ENCODE measurements at places on chromosomes 7 and 10.

DNA sequence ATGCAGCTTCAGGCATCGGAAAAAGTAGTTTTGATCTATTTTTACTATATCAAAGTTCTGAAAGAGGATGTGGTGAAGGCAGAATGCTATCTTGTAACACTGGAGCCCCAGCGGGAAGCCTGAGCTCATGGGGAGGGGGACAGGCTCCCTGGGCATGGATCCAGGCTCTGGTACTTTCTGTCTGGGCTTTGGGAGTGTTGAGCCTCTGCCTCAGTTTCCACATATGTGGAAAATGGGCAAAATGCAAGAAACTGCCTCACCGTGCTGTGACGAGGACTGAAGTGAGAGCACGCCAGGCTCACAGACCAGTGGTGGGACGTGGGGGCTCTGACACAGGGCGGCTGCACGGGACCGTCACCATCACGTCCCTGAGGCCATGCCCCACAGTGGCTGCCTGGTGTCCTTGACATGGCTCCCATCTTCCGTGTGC is 182.9 kb upstream of the SHH start:
- DNase-seq: no peak

DNA sequence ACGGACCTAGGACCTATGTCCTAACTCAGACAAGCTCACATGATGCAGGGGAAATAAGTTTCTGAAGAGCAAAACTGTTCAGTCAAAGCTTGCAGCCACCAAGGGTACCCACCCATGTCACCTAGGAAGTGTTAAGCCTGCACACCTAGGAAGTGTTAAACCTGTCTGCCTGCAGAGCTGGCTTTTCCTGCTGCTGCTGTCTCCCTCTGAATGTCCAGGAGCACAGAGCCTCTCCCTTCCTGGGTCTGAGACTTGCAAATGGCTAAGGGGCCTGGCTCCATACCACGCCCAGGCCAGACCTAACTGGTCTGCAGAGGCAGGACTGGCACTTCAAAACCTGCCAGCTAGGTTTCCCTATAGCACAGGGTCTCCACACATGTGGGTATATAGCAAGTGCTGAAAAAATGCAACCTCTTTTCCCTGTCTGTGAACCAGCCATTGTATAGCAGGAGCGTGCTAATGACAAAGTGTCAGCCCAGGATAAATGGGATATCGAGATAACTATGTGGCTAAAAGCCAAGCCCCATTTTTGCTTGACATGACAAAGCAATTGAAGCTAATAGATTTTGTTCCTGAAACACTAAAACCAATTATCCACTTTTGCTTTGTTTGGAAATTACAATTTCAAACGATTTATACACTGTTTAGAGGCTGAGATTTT is 1.5 kb downstream of the GDF2 start:
- no peak for DNase-seq

- DNase-seq: peak; percentile 78
Measured at GRCh38 chr7:157010588-157011332, at the start of gene MNX1. MNX1 (minus strand) TSS chr7:157010663; CDS start chr7:157010350, 313 bp downstream.

DNA sequence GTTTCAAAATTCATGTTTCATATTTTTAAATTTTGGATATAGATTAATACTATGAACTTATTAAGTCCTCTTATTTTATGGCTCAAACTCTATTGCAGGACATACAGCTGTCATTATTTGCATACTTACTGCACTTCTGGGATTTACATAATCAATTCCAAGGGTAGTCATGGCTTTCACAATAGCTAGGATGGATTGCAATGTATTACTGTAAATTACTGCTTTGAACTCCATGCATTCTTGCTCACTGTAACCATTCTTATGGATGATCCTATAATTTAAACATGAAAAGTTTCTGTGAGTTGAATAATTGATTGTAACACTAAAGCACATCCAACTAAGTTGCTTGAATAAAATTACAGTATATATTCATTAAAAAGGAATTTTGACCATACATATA is 23.5 kb downstream of the GNAT3 start:
- DNase-seq: no peak

- DNase-seq: no peak
Measured at GRCh38 chr7:142568435-142569097, 180.7 kb upstream of the PRSS1 start.

DNA sequence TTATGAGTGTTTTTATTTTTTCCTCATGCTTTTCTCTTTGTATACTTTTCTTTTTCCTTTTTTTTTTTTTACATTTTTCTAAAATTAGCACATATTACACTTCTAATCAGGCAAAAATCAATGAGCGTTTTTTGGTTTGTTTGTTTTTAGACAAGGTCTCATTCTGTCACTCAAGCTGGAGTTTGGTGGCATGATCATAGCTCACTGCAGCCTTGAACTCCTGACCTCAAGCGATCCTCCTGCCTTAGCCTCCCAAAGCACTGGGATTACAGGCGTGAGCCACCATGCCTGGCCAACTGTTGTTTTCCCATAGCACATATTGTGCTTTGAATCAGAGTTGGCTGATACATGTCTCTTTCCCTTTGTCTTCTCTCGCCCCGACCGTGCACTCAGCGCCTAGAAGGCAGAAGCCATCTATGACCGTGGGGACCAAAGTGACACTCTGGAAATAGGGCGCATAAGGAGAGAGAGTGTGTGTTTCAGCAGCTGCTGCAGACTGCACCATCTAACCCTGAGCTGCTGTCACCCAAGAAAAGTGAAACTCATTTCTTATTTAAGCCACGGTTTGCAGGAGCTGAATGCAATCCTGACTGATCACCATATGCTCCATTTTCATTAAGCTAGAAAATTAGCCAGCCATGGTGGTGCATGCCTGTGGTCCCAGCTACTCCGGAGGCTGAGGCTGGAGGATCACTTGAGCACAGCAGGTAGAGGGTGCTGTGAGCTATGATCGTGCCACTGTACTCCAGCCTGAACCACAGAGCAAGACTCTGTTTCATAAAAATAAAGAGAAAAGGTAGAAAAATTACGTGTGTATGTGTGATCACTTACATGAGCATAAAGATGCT is 41.4 kb upstream of the GTF2I start:
- no peak for DNase-seq

GRCh38 chr10:103545771-103546281 is 52.3 kb downstream of the NEURL1 start:
- DNase-seq: no peak

DNA sequence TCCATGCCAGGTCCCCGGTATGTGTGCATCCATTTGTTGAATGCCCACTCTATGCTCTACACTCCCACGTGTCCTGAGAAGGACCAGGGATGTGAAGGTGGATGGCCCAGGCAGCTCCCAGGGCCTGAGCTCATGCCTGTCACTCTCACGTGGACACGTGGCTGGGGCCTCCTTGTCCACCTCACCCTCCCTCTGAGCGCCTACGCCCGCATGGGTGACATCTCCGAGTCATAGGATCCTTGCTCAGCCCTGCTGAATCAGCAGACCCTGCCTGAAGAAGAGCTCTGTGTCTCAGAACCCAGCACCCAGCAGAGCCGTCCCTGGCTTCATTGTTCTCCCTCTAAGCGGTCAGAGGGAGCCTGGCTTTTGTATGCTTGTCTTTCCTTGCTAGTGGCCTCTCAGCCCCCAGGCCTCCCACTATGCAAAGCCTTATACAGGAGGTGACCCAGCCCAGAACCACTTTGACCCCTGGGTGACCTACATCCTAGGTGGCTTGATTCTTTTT is 107.9 kb upstream of the PPIF start:
- no peak for DNase-seq

DNA sequence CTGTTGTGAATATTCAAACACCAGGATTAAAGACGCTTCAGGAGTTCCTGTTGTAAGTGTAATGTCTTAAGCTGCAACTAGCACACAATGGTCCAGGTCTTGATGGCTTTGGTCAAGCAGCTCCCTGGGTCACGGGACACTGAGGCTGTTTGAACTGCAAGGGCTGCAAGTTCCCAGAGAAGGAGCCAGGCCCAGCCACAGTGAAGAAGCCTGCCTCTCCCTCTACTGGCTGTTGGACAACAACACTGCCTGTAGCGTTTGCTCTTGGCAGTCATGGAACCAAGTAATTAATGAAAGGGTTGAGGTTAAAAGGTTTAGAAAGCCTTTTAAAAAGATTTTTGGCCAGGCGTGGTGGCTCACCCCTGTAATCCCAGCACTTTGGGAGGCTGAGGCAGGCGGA is 31.9 kb upstream of the GUSB start:
- DNase-seq: peak; percentile 45

GRCh38 chr7:95578299-95578855 is 17.9 kb downstream of the PDK4 start:
- no peak for DNase-seq

GRCh38 chr7:112159351-112159750 is 46.8 kb downstream of the DOCK4 start:
- no peak for DNase-seq

DNA sequence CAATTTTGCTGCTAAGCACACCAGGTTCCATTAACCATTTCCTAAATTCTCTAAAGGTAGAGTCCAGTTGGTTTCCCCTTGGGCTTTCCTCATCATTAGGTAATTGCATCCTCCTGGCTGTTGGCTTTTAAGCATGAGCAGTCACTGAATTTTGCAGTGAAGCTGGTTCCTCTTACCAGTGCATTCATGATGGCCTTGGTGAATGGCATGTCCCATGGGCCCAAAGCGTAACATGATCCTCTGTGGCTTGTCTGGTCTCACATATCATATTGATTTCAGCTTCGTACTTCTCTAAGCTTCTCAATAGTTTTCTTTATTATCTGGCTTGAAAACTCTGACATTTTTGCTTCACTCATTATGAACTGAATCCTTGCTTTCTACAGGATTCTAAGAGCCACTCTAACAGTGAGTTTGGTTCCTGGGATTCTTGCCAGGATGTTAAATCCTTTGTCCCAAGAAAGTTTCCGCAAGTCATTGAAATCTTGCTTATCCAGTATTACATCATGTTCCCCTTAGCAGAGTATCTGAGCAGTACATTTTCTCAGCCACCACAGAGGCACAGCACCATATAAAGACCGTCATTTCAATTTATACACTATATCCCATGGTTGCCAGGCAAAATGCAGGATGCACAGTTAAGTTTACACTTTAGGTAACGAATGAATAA is 134.2 kb downstream of the PTN start:
- no peak for DNase-seq

DNA sequence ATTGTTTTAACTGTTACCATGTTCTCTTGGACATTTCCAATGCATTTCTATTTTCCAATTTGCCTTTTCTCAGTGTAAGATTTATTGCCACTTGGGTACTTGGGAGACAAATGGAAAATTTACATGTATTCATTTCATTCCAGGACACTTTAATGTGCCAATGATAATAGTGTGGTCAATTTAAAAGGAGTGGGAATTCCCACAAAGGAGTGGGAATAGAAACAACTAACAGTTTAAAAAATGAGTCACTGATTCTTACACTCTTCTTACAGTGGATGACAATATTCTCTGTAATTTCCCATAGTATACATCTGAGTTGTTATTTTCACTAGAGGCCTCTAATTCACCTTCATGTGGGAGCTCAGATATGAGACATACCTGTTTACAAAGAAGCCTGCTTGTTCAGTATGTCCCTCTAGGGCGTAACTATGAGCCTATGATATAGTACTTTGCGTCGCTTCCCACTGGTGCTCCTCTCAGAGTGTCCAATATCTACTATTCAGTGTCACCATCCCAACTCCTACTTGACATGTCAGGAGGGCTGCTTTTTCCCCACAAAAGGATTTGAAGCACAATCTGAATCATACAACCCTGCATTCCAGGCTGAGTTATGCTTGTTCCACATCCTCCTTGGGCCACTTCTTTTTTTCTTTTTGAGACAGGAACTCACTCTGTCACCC is 301.3 kb downstream of the PHTF2 start:
- DNase-seq: no peak

DNA sequence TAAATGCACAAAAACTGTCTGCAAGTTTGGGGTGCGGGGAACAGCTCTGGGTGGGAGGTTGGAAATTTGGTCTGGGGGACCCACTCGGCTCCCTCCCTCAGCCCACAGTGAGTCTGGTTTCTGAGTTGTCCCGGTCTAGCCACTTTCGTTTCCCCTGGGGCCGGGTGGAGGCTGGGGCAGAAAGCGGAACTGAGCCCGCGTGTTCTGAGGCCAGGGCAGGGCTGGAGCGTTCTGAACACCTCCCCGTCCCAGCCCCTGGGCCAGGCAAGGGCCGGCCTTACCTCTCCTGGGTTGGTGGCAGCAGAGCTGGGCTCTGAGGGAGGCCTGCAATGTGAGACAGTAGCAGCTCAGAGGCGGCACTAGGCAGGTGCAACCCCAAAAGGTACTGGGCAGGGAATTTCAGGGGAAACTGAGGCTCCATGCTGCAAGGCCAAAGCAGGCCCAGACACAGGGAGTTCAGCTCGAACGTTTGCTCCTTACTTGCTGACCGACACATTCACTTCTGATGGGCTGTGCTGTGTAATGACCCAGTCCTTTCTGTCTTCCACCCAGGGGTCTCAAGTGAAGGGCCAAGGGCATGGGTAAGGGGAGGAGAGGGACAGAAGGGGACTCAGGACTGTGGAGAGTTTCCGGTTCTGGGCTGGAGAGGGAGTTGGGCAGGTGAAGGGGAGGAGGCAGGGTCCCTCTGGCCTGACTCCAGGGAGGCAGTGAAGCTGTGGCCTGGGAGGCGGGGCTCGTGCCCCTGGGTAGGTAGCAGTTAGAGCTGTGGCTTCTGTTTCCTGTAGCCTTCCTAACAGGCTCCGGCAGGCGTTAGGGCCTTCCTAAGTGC is 3.0 kb downstream of the IRF5 start:
- DNase-seq: no peak

DNA sequence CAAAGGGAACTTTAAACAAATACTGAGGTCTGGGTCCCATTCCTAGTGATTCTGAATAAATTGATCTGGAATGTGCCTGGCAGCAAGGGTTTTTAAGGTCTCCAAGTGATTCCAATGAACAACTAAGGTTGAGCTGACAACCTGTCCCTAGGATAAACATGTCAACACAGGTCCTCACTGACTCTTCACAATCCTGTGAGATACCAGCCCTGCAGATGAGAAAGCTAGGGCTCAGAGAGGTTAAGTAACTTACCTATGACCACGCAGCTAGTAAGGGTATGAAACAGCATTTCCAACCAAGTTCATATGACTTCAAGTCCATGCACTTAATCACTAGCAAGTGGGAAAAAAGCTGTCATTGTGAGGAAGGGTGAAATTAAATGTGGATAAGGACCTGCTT is 44.0 kb downstream of the SEM1 start:
- no peak for DNase-seq

DNA sequence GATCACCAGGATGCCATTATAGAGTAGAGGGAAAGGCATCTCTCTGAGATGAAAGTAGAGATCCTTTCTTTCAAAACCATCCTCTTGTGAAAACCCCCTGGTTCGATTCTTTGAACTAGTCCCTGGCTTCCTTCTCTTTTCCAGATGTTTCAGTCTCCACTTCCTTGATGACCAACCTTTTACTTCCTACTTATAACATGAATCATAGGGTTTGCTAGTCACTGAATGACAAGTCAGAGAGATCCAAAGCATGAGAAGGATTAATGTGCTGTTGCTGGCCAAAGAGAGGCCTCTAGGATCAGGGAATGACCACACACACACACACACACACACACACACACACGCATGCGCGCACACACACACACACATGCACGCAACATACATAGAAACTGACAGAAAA is 161.1 kb upstream of the FRMD4A start:
- no peak for DNase-seq

- DNase-seq: no peak
Measured at GRCh38 chr7:102192790-102193189, 93.9 kb upstream of the SH2B2 start.

GRCh38 chr7:39758234-39758970 is 135.0 kb downstream of the RALA start:
- no peak for DNase-seq

Data from endothelial cell (in vitro differentiated cells).